ENCODE measurements at places on chromosomes 1 and 21.

DNA sequence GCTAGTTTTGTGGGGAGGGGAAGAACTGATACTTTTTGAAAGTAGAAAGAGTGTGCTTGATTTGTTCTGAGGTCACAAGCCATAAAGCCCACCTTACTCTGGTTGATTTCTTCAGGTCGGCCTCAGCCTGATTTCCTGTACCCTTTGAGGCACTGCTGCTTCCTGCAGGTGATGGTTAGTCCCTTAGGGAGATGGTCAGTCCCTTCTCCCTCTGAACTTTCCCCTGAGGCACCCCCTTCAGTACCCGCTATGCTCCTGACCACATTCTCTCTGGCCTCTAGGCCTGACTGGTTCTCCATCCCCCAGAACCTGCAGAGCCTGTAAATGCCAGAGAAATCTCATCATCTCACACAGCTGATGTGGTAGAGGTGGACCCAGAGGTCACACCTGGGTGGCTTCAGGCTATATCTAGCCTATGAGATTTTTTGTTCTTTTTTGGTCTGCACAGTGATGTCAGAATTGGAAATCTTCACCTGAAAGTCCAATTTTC, 15.0 kb upstream of the ID3 start:
- DNase-seq = no peak

DNA sequence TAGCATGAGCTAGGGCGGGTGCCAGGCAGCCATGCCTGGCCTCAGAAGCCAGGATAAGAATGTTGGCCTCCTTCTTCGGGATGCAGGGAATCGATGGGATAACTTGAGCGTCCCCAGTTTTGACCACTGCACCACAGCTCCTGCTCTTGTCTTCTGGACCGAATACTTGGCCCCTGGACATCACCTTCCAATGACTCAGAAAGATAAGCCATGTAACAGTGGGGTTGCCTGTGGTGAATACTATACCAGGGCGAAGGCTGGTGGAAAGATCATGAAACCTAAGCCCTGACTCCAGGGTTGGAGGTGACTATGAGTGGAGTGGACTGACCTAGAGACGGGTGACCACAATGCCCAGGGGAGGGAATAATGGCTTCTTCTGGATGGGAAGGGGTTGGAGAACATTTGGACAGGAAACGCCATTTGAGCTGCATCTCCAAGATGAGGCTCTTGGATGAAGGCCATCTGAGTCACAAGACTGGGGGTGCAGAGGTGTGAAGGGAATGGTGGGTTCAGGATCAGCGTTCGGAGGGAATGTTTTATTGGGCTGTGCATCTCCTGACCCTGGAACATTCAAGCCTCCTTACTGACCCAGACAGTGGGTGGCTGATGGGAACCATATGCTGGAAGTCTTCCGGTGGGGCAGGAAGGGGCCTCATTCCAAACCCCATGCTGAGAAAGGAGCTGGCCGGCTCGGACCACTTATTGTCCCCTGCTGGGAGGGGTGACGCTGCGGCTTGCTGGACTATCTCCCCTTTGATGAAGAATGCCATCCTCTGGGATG, 18.5 kb upstream of the KCNE2 start:
- DNase-seq = no peak

- no peak for DNase-seq
Measured at GRCh38 chr21:15098908-15099307, 34.1 kb upstream of the NRIP1 start.

GRCh38 chr21:44612669-44613229, 870 bp downstream of the KRTAP10-8 start:
- DNase-seq = no peak
